WERI-Rb-1 (cell line): ENCODE measurements at places on chromosomes 2 and 18.

GRCh38 chr2:60106836-60107529, 446.5 kb downstream of the BCL11A start:
- DNase-seq = no peak

GRCh38 chr2:14614017-14614416, 18.5 kb upstream of the LRATD1 start:
- no peak for DNase-seq

DNA sequence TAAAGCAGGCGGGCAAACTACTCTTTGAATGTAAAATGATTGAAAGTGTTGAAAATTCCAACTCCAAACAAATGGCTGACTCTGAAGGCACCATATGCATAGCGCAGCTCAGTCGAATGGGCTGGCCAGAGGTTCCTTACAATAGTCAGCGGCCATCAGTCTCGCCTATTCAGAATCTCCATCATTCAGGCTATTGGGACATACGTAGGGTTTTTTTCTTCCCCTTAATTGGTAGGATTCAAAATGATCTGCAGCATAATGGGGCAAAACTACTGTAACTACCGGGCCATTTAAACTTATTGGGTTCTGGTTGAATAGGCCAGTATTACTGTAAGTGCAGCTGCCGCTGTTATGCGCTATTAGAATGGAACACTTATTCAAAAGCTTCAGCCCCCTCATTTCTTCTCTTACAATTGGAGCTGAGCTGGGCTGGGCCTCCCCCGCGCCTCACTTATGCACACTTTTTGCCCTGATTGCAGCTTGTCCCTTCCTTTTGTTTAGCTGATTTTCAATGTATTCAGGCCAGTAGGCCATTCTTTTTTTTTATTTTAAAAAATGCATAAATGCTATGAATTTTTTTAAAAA, 40.4 kb downstream of the SLC9A4 start:
- DNase-seq = no peak

GRCh38 chr2:579961-580360, 97.2 kb downstream of the TMEM18 start:
- no peak for DNase-seq

DNA sequence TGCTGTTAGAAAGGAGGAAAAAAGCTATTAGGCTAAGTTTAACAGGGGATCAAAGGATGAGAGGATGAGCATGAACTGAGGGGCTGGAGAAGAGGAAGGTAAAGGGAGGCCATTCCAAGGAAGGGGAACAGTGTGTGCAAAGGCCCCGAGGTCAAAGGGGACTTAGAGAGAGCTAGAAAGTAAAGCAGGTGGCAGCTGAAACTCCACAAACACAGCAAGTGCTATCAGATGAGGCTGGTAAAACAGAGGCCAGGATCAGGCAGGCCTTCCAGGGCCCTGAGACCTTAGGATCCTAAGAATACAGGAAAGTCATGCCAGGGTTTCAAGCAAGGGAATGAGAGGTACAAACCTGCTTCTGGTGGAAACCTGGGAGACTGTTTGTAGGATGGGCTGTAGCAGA, 5.8 kb downstream of the HDAC4 start:
- DNase-seq = no peak

- DNase-seq = no peak
These were observed 116.4 kb downstream of the IRS1 start for GRCh38 chr2:226683196-226683595.

GRCh38 chr2:20327370-20327769, 23.3 kb downstream of the PUM2 start:
- DNase-seq = no peak

GRCh38 chr2:158905784-158906183, 62.7 kb upstream of the TANC1 start:
- DNase-seq = no peak
